ENCODE measurements at places on chromosomes 11 and 22. TPM values are rescaled to one million over a fixed set of nuclear protein-coding genes. Genes with fewer than 3 reads are reported as not detected.

GRCh38 chr11:108895579-108896480, 231.0 kb downstream of the DDX10 start:
- DNase-seq, result no peak

- DNase-seq, result no peak
Observed at GRCh38 chr11:103434073-103434411, 324.8 kb downstream of the DYNC2H1 start.

Gene CASP5
- not detected for total RNA-seq

Gene OR5A1
- not detected for total RNA-seq

DNA sequence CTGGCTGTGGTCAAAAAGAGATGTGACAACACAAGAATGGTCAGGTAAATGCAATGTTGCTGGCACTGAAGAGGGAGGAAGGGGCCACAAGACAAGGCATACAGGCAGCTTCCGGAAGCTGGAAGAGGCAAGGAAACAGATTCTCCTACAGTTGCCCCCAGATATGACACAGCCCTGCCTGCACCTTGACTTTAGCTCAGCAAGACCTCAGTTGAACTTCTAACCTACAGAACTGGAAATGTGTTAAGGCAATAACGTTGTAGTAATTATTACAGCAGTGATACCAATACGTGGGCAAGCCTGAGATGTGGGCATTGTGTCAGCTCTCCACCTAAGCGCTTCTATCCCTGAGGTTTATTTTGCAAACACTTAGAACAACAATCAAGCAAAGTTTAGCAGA, 4.2 kb upstream of the KIAA0930 start:
- no peak for DNase-seq

Gene APOA4
- not detected for total RNA-seq

Gene ANKK1
- total RNA-seq, result 0.11 TPM
